T-helper 17 cell (primary cell): ENCODE measurements at places on chromosomes 1 and 21. TPM values are rescaled to one million over a fixed set of nuclear protein-coding genes. Genes with fewer than 3 reads are reported as not detected.

Gene KLHDC7A
- not detected for total RNA-seq

Gene TFAP2E
- total RNA-seq: 4.5 TPM

Gene ZNF436
- total RNA-seq: 3.1 TPM

Gene KCNQ4
- 0.17 TPM for total RNA-seq

Gene BACE2
- total RNA-seq: 1.4 TPM

Gene SLC26A9
- total RNA-seq: not detected

Gene TMEM200B
- not detected for total RNA-seq

Gene CFHR1
- not detected for total RNA-seq

Gene GSTM5
- 0.60 TPM for total RNA-seq

GRCh38 chr1:196858811-196859210, 29.0 kb upstream of the CFHR4 start:
- no peak for DNase-seq

GRCh38 chr1:41804176-41804575, 114.5 kb downstream of the HIVEP3 start:
- DNase-seq: no peak

GRCh38 chr1:243394066-243394465, 138.2 kb downstream of the SDCCAG8 start:
- DNase-seq: no peak

- no peak for DNase-seq
Measured at GRCh38 chr1:21801100-21801499, 11.0 kb upstream of the LDLRAD2 start.

GRCh38 chr1:237528545-237528944, 362.2 kb downstream of the ZP4 start:
- no peak for DNase-seq

GRCh38 chr1:233647073-233647472, 33.2 kb downstream of the KCNK1 start:
- DNase-seq: no peak

DNA sequence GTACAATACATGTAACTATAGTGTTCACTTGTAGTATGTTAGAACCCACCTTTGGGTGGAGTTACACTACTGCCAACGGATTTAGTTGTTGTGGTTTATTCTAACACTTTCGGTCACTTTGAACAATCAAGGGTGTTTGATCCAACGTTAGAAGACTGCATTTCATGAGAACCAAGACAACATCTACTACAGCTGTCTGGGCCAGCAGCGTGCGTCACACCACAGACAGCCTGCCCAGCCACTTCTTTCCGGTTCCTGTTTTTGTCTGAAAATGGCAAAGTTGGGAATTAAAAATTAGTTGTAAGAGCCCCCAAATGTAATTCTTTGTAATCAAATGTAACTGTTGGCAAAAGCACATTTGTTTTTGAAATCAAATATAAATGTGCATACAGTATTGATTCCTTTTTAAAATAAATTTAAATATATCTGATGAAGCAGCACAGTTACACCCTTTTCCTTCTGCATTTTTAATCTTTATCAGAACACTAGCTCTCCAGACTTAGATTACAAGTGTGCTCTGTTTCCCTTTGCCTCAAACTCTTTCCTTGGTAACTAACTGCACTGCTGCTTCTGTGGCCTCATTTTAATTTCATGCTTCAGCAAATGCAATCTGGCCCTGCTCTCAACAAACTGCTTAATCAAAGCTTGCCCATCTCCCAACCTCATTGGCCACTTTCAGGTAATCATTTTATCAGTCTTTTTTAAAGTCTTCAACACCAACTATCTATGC, 86.6 kb upstream of the DPH5 start:
- peak; percentile 41 for DNase-seq

- DNase-seq: no peak
Measured at GRCh38 chr1:49052102-49052501, 275.4 kb upstream of the BEND5 start.

DNA sequence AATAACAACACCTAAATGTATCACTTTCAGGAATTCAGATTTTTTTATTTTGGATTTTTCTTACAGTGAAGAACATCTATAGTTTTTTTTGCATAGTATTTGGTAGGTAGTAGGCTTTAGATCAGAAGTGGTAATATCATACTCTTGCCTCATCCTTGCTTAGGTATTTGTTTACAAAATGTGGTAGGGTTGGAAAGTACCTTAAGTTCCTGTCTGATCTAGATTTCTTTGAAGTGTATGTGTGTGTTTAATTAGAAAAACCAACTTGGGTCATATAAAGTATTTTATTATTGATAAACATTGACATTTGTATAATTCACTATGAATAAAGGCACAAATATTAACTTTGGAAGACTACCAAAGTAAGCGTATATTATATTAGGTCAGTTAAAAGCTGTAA, 85.3 kb upstream of the GPR88 start:
- no peak for DNase-seq

GRCh38 chr1:29630756-29631155, 394.4 kb downstream of the PTPRU start:
- DNase-seq: no peak

DNA sequence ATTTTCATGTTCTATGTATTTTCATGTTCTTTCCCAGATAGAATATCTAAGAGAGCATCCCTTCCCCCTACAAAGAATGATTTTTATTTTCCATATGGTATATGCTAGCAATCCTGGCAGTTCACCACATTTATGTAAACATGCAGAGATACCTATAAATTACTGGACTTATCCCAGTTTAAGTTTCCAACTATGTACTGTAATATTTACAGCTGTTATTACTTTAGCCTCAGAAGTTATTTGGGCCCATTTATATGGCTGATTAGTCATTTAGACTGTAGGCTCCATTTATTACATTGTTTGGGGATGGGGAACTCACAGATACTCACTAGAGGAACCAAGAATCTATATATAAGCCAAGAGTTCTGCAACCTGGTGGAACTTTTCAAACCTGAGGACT, 84.8 kb upstream of the WARS2 start:
- DNase-seq: no peak

DNA sequence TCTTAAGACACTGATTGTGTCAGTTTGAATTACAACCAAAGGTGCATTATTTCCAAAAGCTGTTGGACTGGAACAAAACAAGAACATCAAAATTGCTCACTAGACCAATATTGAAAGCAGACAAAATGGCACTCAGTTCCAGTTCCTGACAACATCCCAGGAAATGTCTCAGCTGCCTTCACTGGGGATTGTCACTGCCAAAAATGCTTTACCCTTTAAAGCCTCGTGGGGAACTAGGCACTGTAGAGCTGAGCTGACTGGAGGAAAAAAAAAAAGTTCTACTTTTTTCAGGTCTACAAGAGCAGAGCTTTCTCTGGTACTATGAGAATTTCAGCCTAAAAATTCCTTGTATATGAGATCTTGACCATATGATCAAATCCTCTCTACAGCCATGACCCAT, 21.9 kb downstream of the GPR52 start:
- no peak for DNase-seq

DNA sequence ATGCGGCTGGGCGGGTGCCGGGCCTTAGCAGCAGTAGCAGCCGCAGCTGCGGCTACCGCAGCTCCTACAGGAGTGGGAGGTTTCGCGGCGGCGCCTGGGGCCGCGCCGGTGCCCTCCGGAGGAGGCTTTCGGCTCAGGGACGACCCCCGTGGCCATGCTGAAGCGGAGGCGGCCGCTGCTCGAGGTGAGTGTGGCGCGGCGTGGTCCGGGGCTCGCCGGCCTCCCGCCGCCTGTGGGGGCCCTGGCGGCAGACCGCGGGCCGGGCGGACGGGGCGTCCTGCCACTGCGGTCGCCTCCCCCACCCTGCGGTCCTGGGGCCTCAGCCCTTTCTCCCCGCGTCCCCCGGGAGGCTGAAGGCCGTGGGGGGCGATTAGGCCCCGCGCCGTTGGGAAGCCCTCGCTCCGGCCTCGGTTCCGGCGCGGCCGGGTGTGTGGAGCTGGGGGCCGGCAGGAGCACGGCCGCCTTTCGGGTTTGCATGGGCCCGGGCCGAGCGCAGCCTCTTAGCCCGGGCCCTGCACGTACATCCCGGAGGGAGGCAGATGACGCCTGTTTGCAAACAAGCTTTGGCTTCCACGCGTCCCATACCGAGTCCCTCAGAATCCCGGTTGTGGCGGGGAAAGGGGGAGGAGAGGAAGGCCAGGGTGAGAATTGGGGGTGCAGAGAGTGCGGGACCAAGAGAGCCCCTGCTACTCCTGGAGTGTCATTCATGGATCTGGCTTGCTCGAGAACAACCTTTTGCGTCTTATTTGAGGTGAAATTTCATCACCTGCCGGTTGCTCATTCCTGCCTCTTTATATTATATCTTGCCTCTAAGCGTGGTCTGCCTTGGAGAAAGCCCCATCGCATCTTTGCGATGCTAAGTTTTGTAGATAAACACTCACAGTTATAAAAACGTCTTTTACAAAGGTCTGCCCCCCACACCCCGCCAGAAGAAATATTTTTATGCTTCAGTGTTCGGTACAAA, 613 bp downstream of the ZFYVE9 start:
- DNase-seq: no peak

DNA sequence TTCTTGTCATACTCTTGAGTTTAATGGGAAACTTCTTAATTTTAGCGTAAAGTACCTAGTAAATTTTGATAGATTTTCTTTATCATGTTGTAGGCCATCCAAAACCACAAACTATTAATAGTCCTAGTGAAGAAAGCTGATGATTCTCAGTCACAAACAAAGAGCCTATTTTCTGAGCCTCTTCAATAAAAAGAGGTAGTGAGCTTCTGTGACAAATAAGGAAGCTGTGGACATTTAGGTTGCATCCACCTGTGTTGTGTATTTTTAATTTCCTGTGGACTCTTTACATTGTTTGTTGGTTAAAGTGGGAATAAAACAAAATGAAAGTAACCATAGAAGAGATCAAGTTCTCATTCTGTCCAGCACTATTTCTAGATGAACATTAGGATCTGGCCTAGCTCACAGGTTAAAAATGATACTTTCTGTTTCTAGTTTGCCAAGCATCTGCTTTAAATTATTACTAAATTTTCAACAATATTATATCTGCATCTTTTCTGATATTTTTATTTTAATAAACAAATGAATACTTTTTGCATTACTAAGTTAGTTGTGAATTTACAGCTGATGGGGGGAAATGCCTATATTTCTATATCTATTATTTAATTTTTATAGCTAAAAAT, 702.2 kb upstream of the ADGRL4 start:
- DNase-seq: no peak

- no peak for DNase-seq
Measured at GRCh38 chr1:103108376-103109150, at the start of gene COL11A1. TSS of gene COL11A1 (minus strand) at chr1:103108522. CDS start at chr1:103108178, 344 bp downstream.

- DNase-seq: no peak
Measured at GRCh38 chr1:46862348-46862747, 63.5 kb downstream of the CYP4B1 start.

DNA sequence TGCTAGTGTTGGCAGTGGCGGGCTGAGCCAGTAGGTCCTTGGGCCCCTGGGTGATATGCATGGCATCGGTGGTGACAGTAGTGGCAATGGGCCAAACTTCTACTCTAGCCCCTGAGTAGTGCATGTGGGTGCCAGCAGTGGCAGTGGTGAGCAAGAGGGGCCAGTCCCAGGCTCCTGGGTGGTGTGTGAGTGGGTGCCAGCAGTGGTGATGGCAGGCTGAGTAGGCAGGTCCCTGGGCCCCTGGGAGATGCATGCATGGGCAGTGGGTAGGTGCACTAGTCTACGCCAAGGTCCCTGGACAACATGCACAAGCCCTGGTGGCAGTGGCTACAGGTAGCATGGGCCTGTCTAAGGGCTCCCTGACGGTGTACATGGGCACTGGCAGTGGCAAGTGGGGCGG, 24.6 kb upstream of the TTC22 start:
- DNase-seq: no peak

- DNase-seq: no peak
Measured at GRCh38 chr21:34944015-34944755, 104.9 kb downstream of the RUNX1 start.

DNA sequence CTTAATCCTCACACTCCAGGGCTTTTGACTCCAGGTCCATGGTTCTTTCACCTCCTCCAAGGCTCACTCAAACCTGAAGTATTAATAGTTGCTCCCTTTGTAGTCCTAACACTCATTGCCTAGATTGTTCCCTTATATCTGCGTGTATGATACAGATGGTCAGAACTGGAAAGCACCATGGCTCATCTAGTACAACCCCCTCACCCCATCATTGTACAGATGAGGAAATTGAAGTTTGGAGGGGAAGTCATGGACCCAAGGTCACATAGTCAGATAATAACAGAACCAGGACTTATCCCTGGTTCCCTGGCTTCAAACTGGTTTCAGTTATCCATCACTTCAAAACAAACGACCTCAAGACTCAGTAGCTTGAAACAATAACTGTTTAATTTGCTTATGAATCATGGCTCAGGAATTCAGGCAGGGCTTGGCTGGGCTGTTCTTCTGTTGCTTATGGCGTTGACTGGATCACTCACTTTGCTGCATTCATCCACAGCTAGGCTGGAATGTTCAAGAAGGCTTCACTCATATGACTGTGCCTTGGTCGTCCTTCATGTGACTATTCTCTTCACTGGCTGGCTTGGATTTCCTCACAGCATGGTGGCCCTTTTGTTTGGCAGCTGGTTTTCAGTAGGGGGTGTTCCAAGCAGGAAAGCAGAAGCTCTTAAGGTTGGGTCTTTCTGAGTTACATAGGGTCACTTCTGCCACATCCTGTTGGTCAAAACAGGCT, 5.0 kb downstream of the NOS1AP start:
- DNase-seq: no peak
